Amygdala (tissue), 56 donors: ENCODE measurements at places on chromosomes 3 and 15.

- DNase-seq, result no peak
Observed at GRCh38 chr3:107969994-107970819, 120.6 kb downstream of the CD47 start.

DNA sequence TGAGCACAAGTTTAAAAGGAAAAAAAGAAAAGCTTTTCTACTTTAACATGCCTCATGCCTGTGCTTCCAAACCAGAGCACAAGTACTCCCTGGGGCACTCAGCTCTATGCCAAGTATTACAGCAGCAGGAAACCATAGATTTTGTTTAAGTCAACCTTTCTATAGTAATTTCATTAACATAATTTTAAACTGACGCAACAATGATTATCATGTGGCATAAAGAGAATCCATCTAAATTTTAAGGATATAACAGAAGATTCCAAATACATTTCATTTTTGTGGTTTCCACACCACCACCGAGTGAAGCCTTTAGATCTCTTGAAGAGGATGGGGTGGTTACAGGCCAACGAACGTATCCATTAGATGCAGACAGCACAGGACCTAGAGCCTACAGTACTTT is 112.1 kb downstream of the TNIK start:
- DNase-seq, result no peak

GRCh38 chr3:151673974-151674373 is 59.8 kb upstream of the AADACL2 start:
- DNase-seq, result no peak

DNA sequence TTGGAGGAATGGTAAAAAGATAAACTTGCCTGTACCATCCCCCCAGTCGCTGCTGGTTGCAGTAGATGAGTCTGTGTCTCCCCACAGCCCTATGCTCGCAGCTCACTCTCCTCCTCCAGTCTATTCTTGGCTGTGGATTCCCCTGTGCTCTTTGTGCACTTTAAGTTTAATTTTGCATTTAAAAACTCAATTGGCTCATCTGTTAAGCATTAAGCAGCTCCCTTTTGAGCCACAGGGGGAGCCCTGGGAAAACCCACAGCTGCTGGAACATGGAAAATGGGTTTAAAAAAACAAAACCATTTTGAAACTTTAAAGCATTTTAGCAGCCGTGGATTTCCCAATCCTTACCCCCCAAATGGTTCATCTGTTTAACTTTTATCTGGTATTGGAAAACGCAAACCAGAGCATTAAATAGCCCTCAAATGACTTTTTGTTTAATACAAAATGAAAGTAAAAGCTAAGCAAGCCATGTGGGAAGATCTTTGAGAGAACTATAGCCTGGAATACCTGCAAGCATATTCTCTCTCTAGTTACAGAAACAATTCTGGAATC is 536.9 kb downstream of the ZIC1 start:
- DNase-seq, result peak; percentile 12

DNA sequence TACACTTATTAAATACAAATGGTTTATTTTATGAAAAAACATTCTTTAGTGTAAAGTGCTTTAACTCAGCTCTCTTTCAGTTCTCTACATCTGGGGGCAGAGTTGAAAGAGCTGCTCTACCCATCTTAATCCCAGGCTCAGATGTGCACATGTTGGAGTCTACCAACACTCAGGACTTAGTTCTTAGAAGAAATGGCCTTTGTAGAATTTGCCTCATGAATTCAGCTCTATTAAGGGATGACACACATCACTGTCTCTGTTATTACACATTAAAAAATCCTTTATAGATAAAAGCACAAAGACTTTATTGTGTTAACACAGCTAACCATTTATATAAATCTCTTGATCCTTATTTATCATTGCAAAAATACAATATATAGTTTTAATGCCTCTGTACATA is 31.7 kb upstream of the GSK3B start:
- no peak for DNase-seq

DNA sequence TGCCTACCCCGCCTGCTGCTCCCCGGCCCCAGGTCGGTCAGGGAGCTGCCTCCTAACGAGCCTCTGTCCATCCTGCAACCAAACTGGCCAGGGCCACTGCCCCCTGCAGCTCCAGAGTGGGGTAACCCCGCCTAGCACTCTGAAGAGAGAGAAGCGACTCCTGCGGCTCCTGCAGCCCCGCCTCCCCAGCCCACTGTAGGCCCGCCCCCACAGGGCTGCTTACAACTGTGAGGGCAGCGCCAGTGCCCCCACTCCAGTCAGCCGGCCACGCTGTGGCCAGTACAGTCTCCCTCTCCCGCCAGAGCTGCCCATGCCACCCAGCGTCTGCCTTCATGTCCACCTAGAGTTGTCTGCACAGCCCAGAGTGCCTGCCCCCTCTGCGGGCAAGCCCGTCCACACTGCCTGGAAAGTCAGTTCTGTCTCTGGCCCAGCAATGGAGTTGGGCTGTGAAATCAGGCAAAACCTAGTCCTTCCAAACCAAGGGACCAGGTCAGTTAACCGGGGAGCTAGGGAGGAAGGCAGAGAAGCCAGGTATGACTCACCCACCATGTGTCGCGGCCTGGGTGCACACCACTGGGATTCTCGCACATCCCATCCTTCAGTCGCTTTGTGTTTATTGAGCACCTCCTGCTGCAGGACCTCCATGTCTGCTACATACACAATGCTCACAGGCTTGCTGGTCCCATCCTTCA is 2.4 kb downstream of the UCN2 start:
- no peak for DNase-seq

DNA sequence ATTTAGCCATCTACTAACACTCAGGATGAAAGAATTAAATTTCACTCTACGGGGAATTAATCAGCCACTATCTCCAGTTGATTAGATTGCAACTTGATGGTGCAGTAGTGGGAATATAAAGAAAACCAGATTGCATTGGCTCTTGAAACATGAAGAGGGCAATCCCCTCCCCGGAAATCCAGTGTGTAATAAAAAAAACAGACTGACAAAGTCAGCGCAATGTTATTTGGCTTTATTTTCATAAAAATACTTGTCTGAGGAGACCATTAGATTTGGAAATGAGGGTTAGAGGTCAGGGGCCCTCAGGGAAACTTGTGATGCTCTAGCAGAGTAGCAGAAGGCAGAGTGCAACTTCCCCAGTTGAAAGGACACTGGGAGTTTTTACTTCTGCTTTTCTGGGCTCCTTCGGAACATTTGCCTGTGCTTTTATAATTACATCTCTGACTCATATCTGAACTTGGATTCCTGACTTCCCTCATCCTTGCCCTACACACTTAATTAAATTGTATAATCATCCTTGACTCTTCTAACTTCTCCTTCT is 326.8 kb downstream of the TUSC7 start:
- DNase-seq, result no peak

- DNase-seq, result no peak
Observed at GRCh38 chr3:11618904-11619303, 24.8 kb downstream of the VGLL4 start.

DNA sequence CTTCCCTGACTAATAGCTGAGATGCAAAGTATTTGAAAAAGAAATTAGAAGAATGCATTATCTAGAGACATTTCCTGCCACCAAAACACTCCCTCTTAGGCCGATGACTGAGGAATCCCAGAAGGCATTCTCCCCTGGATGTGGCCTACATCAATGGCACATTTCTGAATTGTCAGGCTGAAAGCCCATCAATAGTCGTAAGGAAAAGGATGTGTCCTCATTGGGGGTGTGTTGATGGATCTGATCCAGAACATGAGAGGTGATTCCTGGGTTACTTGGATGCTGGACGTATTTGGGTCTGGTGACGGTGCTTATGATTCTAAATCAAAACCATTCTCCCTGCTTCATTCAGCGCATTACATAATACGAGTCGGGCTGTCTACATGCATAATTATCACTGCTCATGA is 216.9 kb upstream of the CDIN1 start:
- no peak for DNase-seq

DNA sequence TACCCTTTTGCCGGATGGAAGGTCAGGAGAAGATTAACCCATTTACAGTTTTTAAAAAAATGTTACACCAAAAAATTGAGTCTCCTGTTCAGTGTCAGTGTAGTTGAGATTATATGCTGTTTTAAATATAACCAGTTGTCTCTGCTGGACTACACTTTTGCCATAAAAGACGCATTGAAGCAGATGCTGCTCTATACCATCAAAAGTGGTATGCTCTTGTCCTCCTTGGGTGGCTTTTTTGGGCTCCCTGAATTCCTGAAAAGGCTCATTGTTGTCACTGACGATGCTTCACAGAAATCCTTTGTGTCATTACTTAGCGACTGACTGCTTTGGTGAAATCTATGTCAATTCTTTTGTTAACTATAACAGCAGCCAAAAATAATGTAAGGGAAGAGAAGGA is 133.9 kb upstream of the SKOR1 start:
- DNase-seq, result no peak

DNA sequence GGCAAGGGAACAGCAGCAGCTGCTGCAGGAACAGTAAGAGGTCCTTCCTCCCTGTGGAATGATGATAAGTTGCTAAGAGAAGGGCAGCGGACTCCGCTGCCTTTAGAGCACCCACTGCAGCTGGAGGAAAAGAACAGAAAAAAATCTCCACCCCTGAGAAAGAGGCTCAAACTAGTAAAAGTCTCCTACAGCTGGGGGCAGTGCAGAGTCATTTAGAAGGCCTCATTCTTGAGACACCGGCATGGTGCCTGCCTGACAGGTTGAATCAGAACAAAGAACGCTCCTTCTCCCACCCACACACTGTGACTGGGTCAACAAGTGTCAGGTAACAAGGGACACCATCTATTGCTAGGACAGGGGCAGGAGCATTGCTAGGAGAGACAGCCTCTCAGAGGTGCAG is 188.4 kb downstream of the ABHD5 start:
- DNase-seq, result no peak

GRCh38 chr3:182244222-182244971 is 532.7 kb downstream of the SOX2 start:
- no peak for DNase-seq

DNA sequence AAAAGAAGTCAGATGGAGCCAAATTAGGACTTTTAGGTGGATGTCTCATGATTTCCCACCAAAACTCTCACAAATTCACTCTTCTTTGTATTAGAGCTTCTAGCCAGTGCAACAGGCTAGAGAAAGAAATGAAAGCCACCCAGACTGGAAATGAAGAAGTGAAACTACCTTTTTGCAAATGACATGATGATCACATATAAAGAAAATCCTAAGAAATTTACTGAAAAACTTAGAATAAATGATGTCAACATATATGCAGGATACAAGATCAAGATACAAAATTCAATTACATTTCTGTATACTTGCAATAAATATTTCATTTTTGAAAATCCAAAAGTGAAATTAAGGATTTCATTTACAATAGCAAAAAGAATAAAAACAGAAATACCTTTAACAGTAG is 110.8 kb downstream of the LRIG1 start:
- DNase-seq, result no peak

DNA sequence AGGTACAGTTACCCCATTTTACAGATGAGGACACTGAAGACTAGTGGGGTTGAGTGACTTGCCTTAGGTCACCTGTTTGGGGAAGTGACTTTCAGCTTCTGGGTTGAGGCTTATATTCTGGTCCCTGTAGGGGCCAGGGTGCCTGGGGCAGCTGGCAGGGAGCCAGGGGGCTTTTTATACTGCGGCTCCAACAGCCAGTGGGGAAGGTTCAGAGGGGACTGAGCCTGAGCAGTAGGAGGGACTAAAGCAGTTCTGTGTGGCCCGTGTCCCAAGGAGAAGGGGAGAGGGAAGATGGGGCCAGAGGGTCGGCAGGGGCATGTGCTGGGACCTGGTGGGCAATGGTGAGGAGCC is 37.7 kb downstream of the SLC6A6 start:
- DNase-seq, result no peak
